Activated B cell treated with CpG ODN at 0.5 μM for 24 hours (primary cell): ENCODE measurements at places on chromosomes 13 and 19.

GRCh38 chr13:74920361-74920760 lies 561.6 kb downstream of the TBC1D4 start:
- DNase-seq: no peak

DNA sequence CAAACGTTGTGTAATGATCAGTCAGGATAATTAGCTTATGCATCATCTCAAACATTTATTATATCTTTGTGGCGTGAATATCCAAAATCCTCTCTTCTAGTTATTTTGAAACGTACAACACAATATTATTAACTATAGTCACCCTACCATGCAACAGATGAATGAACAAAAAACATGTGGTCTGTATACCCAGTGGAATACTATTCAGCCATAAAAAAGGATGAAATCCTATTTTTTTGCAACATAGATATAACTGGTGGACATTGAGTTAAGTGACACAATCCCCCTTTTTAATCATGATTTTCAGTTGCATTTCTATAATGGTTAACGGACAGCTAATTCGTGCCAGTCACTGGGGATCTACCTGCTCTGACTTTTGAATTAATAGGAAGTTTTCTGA lies 145.6 kb downstream of the SOX1 start:
- DNase-seq: no peak

GRCh38 chr19:56144831-56145230 lies 3.7 kb downstream of the ZNF444 start:
- no peak for DNase-seq

DNA sequence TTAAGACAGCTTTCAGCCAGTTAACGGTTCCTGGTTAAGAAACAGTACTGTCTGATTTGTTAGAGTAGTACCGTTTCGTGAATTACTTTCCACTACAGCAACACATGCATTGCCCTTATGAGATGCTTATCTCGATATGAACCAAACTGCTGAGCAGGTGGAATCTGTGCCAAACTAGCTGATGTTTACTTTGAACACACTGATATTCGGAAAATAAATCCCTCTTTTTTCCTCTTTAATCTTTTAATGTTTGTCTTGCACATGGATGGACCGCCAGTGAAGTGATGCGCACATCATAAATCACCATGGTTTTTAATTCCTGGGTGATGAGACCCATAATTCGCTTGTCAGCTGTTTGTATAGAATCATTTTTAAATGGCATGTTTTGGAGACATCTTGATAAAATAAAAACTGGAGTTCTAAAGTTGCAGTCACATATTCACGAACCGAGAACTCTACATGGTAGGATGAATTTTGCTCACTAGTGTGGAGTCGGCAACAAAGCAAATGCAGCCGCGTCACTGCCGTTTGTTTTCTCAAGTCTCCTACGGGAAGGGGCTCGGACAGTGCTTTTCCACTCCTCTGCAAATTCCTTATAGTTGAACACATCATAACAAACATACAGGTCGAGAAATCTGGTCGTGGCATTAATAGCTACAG lies 1.1 kb downstream of the GJA3 start:
- no peak for DNase-seq

DNA sequence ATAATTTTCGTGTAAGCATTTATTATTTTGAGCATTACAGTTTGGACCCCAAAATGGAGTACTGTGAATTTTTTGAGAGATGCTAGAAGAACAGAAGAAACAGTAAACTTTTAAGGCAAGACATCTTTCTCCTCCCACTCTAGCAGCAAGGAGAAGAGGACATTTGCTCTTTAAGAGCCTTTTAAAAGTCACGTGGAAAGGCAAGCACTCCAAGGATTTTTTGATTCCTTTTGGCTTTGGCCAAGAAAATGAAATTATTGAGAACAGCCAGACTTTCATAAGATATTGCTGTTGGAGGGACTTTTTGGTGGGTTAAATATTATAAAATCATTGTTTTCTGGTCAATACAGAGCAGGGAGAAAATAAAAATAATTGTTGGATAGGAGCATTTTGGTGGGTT lies 110.0 kb downstream of the RGCC start:
- no peak for DNase-seq

DNA sequence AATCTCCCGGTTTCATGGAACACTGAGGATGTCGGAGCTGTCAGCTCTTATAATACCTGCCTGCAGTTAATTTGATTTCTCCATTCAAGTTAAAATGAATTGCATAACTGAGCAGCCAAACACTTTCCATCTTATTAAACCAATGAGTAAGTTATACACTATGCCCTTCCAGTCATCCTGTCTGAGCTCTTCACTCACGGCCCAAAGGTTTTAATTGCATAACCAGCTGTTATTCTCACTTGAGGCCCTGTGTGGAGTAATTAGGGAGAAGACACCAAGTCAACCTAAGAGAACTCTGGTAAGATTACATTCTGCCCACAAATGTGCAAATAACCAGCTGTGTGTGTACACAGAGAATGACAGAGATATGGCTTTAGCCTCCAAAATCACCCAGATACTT lies 303.5 kb downstream of the TBC1D4 start:
- DNase-seq: no peak

DNA sequence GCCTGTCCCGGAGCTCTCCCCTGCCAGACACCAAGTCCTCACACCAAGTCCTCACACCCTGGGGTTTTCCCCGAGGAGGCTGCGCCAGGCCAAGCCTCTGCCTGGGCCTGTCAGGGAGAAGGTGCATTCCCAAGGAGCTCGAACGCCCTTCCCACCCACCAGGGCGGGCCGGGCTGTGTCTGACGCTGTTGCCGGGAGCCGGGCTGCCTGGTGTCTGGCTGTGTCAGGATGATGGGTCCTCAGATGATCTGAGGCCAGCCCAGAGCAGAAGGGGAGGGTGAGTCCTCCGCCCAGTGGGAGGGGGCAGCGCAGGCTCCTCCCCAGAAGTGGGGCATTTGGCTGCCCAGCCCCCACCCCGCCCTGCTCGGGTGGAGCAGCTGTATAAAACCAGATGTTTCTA lies 2.3 kb upstream of the HAS1 start:
- DNase-seq: no peak

- no peak for DNase-seq
Observed at GRCh38 chr19:46631481-46631880, 4.5 kb downstream of the GNG8 start.

GRCh38 chr19:49324801-49325576 lies at the start of gene SLC6A16:
Gene SLC6A16 (minus strand): TSS chr19:49325191. CDS start chr19:49311347, 13,844 bp downstream.
- no peak for DNase-seq

- DNase-seq: no peak
Observed at GRCh38 chr19:29415507-29415906, 110.3 kb upstream of the VSTM2B start.

- DNase-seq: no peak
Observed at GRCh38 chr13:83980331-83980730, 98.1 kb upstream of the SLITRK1 start.
